Lung (tissue), 17 donors: ENCODE measurements at places on chromosomes 7 and 10. TPM values are rescaled to one million over a fixed set of nuclear protein-coding genes. Genes with fewer than 3 reads are reported as not detected.

Gene ADAP1
- total RNA-seq = 34.2 TPM

DNA sequence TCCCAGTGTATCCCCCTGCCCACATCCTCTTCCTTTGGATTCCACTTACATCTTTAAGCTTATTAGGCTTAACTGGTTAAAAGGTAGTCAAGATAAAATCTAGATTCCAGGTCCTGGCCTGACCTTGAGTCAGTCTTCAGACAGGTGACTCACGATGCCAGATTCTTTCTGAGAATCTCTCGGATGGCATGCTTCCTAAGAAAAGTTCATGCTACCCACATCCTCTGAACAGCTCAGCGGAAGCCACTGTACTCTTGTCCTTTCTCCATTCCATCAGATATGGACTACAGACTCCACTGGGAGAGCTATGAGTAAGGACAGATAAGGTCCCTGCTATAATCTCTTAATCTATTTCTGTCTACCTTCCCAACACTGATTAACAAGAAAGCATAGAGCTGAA lies 43.4 kb downstream of the DNMBP start:
- no peak overlapping the region for H3K27ac ChIP-seq
- no peaks in the 10 kb centered on the region for H3K27me3 ChIP-seq
- DNase-seq = no peak
- peaks cover 7% of the 10 kb centered on the region for H3K4me1 ChIP-seq

GRCh38 chr7:150820578-150821198 lies 20.1 kb downstream of the TMEM176A start:
- no peaks in the 10 kb centered on the region for H3K4me1 ChIP-seq
- H3K4me3 ChIP-seq = no peak overlapping the region
- H3K27me3 ChIP-seq = no peaks in the 10 kb centered on the region

DNA sequence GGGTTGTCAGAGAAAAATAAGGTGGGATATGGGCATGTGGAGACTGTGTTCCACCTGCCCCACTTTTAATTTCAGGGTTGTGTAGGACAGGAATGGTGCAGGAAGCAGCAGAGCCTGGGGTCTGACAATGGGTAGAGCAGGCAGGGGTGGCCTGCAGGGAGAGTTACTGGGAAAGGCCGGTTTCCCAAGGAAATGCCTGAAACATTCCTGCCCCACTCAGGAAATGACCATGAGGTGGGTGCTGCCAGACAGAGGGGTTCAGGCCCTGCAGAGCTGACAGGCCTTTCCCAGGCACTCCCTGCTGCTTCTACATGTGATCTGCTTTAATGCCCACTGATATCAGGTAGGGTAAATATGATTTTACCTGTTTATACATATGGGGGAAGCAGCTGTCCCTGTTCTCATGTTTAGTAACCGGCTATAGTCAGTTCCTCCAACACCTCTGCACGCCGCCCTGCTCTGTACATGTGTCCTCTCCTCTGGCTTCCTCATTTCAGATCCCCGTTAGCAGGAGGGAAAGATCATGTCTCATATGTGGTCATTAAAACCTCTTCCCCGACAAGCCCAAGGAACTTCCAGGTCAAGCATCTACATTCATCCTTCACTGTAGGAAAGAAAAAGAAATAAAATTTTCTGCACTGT lies 118.6 kb upstream of the PRSS58 start:
- no peak overlapping the region for H3K4me3 ChIP-seq
- H3K27ac ChIP-seq = no peak overlapping the region
- no peaks in the 10 kb centered on the region for H3K27me3 ChIP-seq

DNA sequence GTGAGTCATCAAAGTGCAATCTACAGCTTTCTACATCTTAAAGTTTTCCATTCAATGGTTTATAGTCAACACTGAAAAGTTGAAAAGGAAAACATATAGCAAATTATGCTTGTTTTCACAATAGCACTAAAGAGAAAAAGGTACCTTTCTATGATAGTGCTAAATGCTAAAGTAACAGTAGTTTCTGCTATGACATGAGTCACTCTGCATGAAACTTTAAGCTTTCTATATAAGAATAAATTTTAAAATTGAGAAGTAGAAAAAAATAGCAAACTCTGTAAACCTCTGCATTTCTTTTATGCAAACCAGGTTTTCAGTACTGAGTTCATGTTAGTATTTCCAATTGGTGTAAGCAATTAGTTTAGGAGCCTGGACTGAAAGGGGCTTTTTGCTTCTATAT lies 31.2 kb upstream of the TMEM168 start:
- H3K36me3 ChIP-seq = peaks cover 14% of the 10 kb centered on the region
- no peaks in the 10 kb centered on the region for H3K27me3 ChIP-seq
- no peak for DNase-seq
- peaks cover 3% of the 10 kb centered on the region for H3K4me1 ChIP-seq
- H3K27ac ChIP-seq = no peak overlapping the region

GRCh38 chr7:120216947-120217346 lies 56.0 kb upstream of the KCND2 start:
- H3K27me3 ChIP-seq = no peaks in the 10 kb centered on the region
- no peaks in the 10 kb centered on the region for H3K36me3 ChIP-seq
- H3K27ac ChIP-seq = no peak overlapping the region
- no peaks in the 10 kb centered on the region for H3K4me1 ChIP-seq
- no peak for DNase-seq
- H3K4me3 ChIP-seq = no peak overlapping the region

Gene NEUROG3
- not detected for total RNA-seq

Gene RPP38
- 10.2 TPM for total RNA-seq

Gene SAP25
- 1.9 TPM for total RNA-seq

DNA sequence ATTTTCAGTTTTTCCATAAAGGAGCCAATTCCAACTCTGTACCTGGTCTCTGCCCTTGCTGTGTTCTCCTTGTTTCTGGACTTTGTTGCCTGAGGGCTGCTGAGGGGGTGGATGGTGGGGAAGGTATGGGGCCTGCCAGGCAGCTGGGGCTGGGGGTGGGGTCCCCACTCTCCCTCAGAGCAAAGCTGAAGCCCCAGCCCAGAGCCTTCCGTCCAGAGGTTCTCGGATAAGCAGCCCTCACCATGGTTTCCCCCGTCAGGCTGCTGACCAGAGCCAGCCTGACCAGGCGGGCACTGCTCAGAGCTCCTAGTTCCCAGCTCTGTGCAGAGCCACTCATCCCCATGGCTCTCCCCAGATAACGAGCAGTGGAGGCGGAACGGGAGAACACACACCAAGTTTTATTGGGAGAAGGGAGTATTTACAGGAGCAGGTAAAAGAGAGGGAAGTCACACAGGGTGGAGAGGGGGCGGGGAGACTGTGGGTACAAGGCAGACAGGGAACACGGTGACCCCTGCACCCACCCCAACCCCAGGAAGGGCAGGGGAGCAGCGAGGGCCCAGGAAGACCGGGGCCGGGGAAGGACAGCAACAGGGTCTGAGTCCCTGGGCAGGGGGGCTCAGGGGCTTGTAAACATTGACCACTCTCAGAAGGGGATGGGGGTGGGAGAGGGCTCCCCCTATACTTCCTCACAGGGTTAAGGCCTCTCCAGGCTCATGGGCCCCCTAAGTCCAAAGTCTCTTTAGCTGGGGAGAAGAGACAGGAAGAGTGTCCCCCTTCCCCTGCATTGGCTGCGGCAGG lies 5.8 kb downstream of the GNB2 start:
- H3K4me1 ChIP-seq = no peaks in the 10 kb centered on the region
- H3K27me3 ChIP-seq = no peaks in the 10 kb centered on the region
- peaks cover 17% of the 10 kb centered on the region for H3K36me3 ChIP-seq
- H3K27ac ChIP-seq = no peak overlapping the region

DNA sequence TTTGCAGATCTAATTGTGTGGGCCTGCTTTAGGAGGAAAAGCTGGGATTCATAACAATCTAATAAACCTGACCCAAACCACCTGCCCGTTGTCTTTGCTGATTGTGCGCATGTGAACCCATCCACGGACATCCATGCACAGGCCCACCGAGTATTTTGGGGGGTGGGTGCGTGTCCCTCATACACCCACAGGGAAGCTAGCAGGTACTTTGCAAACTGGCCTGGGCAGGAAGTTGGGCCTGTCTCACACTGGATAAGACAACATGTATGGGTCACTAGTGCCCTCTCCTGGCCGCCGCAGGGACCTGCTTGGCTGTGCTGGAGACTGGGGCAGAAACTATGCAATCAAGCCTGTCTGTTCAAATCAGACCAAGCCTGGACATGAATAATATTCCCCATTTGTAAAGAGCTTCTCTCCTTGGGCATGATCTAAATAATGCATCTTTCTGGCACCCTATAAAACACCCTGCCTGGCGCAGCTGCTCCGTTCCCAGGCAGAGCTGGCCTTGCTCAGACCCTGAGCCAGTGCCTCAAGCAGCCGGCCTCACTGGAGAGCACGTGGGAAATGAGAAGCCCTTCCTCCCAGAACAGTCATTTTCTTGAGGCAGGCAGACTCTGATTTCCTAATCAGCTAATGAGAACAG lies 15.8 kb downstream of the ECHDC3 start:
- H3K27ac ChIP-seq = peak overlapping the region; percentile 70
- H3K27me3 ChIP-seq = no peaks in the 10 kb centered on the region
- peak; percentile 87 for DNase-seq
- H3K4me1 ChIP-seq = peaks cover 11% of the 10 kb centered on the region

Gene ADRB1
- 8.8 TPM for total RNA-seq

Gene CALML3
- total RNA-seq = not detected

Gene GALNT17
- total RNA-seq = 10.8 TPM

DNA sequence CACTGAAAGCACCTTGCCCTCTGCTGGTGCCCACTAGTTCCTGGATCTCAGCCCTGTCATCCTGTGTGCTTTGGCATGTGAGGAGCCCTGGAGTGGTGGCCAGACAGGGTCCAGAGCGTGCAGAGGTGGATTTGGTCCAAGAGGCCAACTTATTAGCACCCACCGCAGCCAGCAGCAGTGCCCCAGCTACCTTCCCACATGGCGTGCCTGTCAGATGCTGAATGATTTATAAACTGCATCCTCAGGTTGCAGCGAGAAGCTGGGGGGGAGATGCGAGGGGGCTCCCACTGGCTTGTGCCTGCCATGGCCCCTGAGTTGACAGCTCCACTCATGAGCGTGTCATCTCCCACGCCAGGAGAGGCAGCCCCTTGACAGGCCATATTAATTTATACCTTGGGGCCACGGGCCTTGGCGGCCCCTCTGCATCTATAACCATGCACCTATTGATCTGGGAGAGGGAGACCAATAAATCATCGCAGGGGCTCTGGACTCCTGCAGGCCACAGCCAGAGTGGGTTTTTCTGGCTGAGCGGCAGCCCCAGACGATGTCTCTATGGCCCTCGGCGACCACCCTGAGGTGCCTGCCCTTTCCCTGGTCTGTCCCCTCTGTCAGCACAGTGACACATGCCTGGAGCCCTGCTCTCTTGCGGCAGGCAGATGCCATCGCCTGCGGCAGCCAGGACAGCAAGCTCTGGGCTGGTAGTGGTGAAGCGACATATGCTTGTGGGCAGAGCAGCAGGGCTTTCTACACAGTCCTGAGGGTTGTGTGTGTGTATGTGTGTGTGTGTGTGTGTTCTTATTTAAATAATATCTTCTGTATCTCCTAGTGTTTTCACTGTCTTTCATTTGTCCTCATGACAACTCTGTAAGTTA lies 120.8 kb downstream of the CDH23 start:
- H3K27me3 ChIP-seq = no peaks in the 10 kb centered on the region
- H3K4me3 ChIP-seq = no peak overlapping the region
- no peak overlapping the region for H3K27ac ChIP-seq
- H3K36me3 ChIP-seq = no peaks in the 10 kb centered on the region
- peaks cover 4% of the 10 kb centered on the region for H3K4me1 ChIP-seq

GRCh38 chr7:101845974-101846373 lies 28.5 kb downstream of the CUX1 start:
- no peak overlapping the region for H3K4me3 ChIP-seq
- DNase-seq = no peak
- no peaks in the 10 kb centered on the region for H3K27me3 ChIP-seq
- H3K27ac ChIP-seq = no peak overlapping the region
- no peaks in the 10 kb centered on the region for H3K4me1 ChIP-seq

GRCh38 chr7:1645071-1645409 lies 25.0 kb upstream of the ELFN1 start:
- no peak overlapping the region for H3K4me3 ChIP-seq
- H3K27me3 ChIP-seq = peaks cover 3% of the 10 kb centered on the region
- no peak overlapping the region for H3K27ac ChIP-seq
- no peaks in the 10 kb centered on the region for H3K36me3 ChIP-seq
- no peak for DNase-seq
- H3K4me1 ChIP-seq = no peaks in the 10 kb centered on the region

GRCh38 chr7:129122078-129122750 lies 22.3 kb upstream of the TSPAN33 start:
- H3K4me3 ChIP-seq = no peak overlapping the region
- H3K4me1 ChIP-seq = no peaks in the 10 kb centered on the region
- DNase-seq = no peak

Gene MAT1A
- total RNA-seq = 1.1 TPM

GRCh38 chr7:78718212-78718611 lies 735.3 kb downstream of the MAGI2 start:
- DNase-seq = no peak
- no peaks in the 10 kb centered on the region for H3K27me3 ChIP-seq
- H3K27ac ChIP-seq = no peak overlapping the region
- no peak overlapping the region for H3K4me3 ChIP-seq
- H3K36me3 ChIP-seq = no peaks in the 10 kb centered on the region

Gene CPA4
- 1.7 TPM for total RNA-seq

Gene JAZF1
- total RNA-seq = 16.5 TPM

Gene AEBP1
- total RNA-seq = 43.4 TPM

Gene MYO1G
- 44.6 TPM for total RNA-seq

GRCh38 chr7:115328018-115328417 lies 406.1 kb downstream of the MDFIC start:
- H3K4me3 ChIP-seq = no peak overlapping the region
- no peak overlapping the region for H3K27ac ChIP-seq
- no peak for DNase-seq
- H3K27me3 ChIP-seq = no peaks in the 10 kb centered on the region

Gene CCDC172
- not detected for total RNA-seq

- H3K4me3 ChIP-seq = no peak overlapping the region
- no peak for DNase-seq
- peaks cover 13% of the 10 kb centered on the region for H3K4me1 ChIP-seq
Observed at GRCh38 chr10:34294137-34294536, 521.0 kb downstream of the PARD3 start.

Gene CUL1
- 35.9 TPM for total RNA-seq

Gene IFIT1
- total RNA-seq = 11.1 TPM

- H3K4me1 ChIP-seq = peaks cover 3% of the 10 kb centered on the region
- H3K27me3 ChIP-seq = no peaks in the 10 kb centered on the region
- no peak overlapping the region for H3K4me3 ChIP-seq
- H3K36me3 ChIP-seq = no peaks in the 10 kb centered on the region
- DNase-seq = peak; percentile 64
- H3K27ac ChIP-seq = no peak overlapping the region
Observed at GRCh38 chr10:48536916-48537890, 67.7 kb downstream of the ARHGAP22 start.

DNA sequence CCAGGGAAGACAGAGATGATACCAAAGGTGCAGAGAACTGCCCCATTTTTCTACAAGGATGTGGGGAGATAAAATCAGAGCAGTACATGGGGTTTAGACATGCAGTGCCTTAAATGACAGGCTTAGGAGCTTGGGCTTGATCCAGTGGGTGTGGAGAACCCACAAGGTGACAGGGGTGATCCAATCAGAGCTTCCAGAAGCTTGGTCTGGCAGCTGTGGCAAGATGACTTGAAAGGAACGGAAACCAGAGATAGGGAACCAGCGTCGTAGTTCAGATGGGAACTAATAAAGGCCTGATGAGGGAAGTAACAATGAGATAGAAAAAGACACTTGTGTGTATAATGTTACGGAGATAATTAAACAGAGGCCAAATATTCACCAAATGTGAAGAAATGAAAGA lies 80.7 kb downstream of the SLC37A3 start:
- H3K4me3 ChIP-seq = no peak overlapping the region
- H3K36me3 ChIP-seq = no peaks in the 10 kb centered on the region
- no peak overlapping the region for H3K27ac ChIP-seq
- H3K27me3 ChIP-seq = no peaks in the 10 kb centered on the region
- no peak for DNase-seq
- H3K4me1 ChIP-seq = peaks cover 4% of the 10 kb centered on the region

- H3K36me3 ChIP-seq = peaks cover 28% of the 10 kb centered on the region
- DNase-seq = no peak
- H3K4me1 ChIP-seq = no peaks in the 10 kb centered on the region
- no peak overlapping the region for H3K4me3 ChIP-seq
Observed at GRCh38 chr7:34061149-34061548, 155.8 kb downstream of the BMPER start.
